ENCODE measurements at places on chromosomes 12 and 14. TPM values are rescaled to one million over a fixed set of nuclear protein-coding genes. Genes with fewer than 3 reads are reported as not detected.

DNA sequence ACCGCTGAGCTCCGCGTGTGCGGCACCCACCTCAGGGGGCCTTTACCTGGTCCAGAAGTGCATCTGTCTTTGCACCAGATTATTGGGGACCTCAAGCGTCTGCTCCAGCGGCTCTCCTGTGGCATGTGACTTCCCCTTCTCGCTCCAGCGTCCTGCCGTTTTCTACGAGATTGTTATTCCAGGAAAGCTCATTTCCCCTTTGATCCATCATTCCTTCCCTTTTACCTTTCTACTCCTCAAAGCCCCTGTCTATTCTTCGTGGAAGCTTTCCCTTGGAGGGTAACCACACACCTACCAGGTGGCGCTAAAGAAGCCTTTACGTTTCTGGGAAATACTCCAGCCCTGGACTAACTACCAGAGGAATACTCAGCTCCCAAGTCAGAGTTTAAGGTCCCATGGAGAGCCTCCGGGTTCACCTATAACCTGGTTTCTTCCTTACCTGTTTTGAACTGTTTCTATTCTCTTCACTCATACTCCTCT lies 1.5 kb downstream of the FKBP4 start:
- no peak for DNase-seq

DNA sequence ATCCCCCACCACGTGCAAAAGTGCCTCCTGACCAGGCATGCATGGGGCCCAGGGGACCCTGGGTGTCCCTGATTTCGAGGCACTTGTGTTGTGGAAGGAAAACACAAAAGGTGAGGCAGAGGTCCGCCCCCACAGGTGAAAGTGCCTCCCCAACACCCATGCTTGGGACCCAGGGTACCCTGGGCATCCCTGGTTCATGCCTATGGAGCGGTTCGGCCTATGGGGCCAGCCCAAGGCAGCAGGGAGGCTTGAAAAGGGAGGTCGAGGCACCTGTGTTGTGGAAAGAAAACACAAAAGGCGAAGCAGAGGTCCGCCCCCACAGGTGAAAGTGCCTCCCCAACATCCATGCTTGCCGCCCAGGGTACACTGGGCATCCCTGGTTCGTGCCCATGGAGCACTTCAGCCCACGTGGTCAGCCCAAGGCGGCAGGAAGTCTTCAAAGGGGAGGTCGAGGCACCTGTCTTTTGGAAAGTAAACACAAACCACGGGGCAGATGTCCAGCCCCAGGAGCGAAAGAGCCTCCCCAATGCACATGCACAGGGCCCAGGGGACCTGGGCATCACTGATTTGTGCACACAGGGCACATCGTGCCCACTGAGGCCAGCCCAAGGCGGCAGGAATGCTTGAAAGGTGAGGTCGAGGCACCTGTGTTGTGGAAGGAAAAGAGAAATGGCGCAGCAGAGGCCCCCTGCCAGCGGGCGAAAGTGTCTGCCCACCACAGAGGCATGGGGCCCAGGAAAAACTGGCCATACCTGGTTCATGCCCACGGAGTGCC lies 375.5 kb downstream of the ALG10 start:
- no peak for DNase-seq

- no peak for DNase-seq
These were observed 351.0 kb downstream of the NAV3 start for GRCh38 chr12:78181544-78182162.

The TSPAN11 gene
- 18.3 TPM for total RNA-seq

The VAMP1 gene
- 11.5 TPM for total RNA-seq

GRCh38 chr14:54691525-54692283 lies 124.8 kb downstream of the SAMD4A start:
- no peak for DNase-seq

GRCh38 chr12:76318773-76319594 lies 29.2 kb downstream of the BBS10 start:
- no peak for DNase-seq

The GRIN2B gene
- total RNA-seq: 1.7 TPM

The TSPAN9 gene
- total RNA-seq: 33.3 TPM

GRCh38 chr12:123908884-123909725 lies 63.5 kb downstream of the CCDC92 start:
- no peak for DNase-seq

DNA sequence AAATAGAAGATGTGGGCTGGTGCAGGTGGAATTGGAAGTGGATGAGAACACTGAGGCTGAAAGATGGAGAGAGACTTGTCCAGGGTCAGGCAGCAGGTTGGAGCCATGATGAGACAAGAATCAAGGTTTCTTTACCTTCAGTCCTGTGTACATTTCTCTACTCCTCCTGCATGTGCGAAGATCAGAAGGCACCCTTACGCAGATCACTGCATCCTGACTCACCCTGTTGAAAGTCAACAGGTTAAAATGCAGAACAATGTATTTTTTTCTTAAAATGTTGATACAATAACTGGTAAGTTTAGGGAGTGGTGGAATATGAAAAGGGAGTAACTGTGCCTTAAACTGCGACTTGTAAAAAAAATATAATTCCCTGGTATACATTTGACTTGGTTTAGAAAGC lies 47.8 kb downstream of the TESPA1 start:
- DNase-seq: no peak

DNA sequence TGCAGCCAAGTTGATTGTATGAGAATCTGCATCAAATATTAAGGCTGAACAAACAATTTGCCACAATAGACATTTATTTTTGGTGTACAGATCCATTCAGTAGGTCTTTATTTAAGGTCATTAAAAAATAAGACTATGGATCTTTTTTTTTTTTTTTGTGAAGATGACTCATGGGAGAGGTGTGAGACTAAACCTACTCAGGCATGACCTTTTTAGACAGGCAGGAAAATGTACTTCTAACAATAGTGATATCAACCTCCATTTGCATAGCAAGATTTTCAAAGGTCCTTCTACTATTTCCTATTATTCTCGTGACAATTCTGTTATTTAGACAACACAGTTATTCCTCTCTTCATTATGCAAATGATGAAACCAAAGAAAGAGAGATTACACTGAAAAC lies 39.9 kb upstream of the PTPRR start:
- DNase-seq: no peak

The IL22 gene
- not detected for total RNA-seq

DNA sequence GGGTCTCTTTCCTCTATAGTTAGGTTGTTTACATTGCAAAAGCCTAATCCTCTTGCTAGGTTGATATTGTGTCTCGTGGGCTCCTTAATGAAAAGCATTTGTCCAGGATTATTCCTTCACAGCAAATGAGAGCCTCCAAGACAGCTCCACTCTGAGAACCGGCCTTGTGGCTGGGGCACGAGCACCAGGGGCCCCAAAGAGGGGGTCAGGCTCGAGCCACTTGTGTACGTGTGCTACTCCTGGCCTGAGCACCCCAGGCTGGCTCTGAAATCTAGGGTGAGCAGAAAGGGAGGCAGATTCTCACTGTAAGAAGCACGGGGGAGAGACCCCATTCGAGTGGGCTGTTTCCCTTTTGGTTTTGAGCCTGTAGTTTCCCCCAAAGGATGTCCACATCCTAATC lies 45.0 kb upstream of the FZD10 start:
- DNase-seq: no peak

- peak; percentile 82 for DNase-seq
These were observed 161.7 kb downstream of the CAND1 start for GRCh38 chr12:67430708-67431335.

The SOX5 gene
- 61.4 TPM for total RNA-seq

The TAS2R30 gene
- 42.9 TPM for total RNA-seq

DNA sequence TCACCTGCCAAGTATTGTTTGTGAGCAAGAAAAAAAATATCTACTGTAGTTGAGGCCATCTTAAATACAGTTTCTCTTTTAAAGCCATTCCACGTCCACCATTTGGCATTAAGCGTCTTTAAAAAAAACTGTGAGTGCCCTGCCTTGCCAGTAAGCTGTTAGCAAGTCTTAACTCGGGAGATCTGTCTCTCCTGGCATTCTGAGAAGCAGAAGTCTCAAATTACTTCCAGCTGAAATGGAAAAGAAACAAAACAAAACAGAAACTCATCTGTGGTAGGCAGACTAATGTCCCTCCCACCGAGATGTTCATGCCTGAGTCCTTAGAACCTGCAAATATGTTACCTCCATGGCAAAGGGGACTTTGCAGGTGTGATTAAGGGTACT lies 126.2 kb downstream of the CRADD start:
- DNase-seq: no peak

GRCh38 chr14:102848830-102849525 lies 71.7 kb downstream of the TRAF3 start:
- no peak for DNase-seq

GRCh38 chr14:82388488-82388887 lies 854.8 kb upstream of the SEL1L start:
- no peak for DNase-seq

DNA sequence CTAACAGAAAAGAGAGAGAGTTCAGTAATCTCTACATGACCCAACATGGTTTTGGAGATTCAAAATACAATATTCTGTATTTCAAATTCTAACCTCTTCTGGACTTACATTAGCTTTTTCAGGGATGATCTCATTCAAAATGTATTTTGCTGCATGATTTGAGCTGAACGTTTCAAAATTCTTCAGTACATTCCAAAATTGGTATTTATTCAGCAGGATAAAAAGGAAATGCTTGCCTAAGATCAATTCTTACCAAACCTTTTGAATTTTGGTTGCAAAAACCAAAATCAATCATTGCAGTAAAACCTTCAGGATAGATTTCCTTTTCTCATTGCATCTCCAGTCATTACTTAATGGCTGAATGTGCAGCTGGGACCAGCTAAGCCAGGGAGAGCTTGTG lies 1761.3 kb upstream of the SEL1L start:
- no peak for DNase-seq

The KLHL33 gene
- 0.69 TPM for total RNA-seq

DNA sequence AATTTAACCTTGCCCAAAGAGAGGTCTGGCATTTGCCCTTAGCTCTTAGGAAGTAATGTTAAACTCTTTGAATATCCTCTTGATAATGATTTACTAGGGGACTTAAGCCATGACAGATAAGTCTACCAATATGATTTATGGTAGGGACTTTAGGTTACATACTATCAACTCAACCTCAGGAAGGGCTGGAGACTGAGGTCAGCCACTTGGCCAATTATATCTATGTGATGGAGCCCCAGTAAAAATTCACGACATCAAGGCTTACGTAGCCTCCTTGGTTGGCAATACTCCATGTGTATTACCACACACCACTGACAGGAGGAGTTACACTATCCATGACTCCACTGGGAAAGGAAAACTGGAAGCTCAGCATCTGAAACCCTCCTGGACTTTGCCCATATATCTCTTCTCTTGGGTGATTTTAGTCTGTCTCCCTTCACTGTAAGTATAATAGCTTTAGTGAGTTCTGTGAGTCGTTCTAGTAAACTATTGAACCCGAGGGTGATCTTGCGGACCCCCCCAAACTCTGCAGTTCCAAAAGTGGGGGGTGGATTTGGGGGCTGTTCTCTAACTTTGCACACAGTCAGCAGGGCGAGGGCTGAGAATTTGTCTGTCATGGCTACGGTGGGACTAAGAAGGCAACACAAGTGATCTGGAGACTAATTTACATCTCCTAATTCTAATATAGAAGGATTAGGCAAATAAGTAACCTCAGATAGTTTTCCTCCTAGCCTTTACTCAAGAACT lies 62.3 kb downstream of the R3HDM2 start:
- no peak for DNase-seq

The CCDC85C gene
- total RNA-seq: 5.8 TPM

DNA sequence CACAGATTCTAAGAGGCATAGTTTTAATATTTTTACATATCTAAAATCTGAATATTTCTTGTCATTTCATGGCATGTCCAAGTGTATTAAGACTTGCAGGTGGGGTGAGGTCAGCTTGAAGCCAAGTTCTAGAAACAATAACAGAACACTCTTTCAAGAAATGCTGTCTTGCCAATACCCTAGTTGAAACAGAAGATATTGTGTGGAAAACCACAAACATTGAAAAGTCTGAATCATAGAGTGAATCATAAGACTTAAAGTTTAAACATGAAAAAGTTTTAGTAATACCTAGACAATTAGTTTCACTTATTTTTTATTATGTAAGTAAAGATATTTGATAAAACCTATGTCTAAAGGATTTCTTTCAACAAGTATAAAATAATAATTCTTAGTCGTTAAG lies 191.5 kb upstream of the CAND1 start:
- no peak for DNase-seq

DNA sequence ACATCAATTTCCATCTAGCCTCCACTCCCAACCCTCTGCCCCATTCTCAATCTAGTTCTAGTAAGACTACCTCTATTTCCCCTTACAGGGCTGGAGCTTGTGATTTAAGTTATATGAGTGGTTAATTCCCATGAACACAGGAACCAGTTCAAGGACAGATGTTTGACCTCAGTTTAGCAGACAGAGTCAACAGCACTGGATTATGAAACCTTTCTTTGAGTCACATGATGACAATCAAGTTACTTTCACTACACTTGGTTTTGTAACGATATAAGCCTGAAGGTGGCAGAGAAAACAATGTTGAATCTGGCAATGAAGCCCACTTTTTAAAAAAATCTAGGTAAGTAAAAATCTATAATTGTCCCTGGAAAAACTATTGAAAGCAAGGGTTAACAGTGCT lies 1646.2 kb upstream of the FLRT2 start:
- DNase-seq: no peak

The LHX5 gene
- total RNA-seq: not detected
